ENCODE measurements at places on chromosomes 1 and 21.

GRCh38 chr1:110065841-110066240, 4.6 kb downstream of the ALX3 start:
- no peak for DNase-seq

- no peak for DNase-seq
These were observed 20.4 kb downstream of the CSDE1 start for GRCh38 chr1:114737314-114737849.

DNA sequence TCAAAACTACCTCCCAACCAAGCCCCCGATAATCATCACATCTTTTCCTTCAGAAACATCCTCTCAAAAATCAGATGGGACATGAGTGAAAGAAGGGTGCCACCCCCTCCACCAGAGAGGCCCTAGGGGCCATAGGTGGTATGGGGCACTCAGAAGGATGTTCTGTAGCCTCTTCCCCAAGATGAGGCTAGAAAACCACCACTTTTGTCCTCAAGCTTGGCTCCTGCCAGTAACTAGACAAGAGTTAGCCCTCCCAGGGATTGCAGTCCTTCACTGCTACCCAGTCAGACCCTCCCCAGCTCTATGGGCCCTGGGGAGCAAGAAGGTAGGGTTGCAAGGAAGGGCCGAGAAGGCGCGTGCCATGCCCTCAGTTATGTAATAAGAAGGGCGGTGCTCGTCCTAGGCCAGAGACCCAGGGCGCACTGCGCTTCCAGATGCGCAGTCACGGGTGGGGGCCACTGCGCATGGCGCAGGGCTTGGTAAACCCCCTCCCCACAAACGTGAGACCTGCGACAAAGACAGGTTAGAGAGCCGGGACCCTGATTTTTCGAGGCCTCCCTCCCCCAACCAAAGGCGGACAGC, 69.7 kb downstream of the CD46 start:
- no peak for DNase-seq

- peak; percentile 29 for DNase-seq
These were observed 120.4 kb upstream of the PTGFR start for GRCh38 chr1:78370356-78370755.

DNA sequence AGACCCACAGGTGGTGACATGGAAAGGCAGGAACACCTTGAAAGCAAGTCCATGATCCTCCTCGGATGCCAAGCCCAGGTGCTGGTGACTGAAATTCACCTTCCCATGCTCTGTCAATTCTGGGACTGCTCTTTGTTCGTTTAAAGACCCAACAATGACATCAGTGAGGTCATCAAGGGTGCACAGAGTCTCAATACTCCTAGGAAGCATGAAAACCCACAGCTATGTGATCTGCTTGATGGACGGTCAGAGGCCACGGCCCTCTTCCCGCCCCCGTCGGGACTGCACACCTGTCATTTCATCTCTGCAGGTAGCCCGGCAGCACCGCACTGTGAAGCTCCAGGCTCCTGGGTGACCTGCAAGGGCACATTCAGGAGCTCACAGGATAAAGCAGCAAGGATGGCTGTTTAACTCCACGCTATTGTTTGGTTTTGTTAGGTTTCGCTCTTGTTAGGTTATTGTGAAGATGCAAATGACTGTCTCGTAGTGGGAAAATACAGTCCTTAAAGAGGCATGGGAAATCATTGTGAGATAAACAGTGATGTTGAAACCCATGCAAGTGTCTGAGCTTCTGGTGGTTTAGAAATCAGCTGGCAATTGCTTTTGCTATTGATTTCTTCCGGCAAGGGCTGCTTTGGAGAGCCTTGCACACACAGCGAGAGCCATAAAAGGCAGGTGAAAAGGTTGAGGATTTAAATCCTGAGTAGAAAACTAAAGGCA, 124.8 kb upstream of the AJAP1 start:
- no peak for DNase-seq

GRCh38 chr1:176111835-176112234, 95.3 kb downstream of the COP1 start:
- DNase-seq: no peak

DNA sequence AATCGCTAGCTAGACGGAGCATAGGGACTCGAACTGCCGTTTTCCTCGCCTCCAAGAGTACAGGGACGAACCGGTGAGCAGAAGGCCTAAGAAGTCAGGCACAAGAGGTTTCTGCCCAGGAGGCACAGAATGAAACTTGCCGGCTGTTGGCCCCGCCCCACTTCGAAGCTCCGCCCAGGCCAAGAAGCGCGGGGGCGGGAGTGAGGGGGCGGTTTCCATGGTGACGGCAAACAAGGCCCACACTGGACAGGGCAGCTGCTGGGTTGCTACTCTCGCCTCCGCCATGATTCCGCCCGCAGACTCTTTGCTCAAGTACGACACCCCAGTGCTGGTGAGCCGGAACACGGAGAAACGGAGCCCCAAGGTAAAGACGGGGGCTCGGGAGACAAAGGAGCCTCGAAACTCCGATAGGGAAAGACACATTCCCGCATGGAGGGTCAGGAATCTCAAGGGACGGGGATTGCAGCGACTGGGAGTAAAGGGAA, at the start of gene DNALI1:
DNALI1 (plus strand) TSS at position 229 of the 485 bp plus-strand sequence; CDS start at position 284, 55 bp downstream.
- peak; percentile 65 for DNase-seq

DNA sequence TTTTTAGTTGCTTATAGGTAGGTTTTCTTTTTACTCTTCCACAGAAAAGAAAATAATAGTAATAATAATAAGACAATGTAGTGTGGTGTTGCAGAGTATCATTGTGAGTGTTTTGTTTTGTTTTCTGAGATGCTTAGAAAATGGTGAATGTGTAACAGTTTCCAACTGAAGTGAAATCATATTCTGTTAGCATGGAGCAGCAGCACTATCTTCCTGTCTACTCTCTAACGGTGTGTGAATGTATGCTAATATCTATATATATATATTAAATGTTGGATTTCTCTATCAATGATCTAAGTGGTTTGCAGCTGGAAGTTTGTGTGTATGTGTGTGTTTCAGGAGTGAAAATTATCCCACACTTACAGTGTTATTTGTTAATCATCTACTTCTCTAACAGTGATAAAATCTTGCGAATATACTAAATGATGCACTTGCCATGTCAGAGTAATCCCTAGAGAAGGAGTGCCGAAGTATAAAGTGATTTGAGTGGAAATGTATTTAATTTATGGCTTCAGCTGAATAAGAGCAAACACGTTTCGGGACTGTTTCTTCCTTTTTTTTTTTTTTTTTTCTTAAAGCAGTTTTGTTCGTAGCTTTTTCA, 377 bp downstream of the SAMD13 start:
- DNase-seq: no peak

DNA sequence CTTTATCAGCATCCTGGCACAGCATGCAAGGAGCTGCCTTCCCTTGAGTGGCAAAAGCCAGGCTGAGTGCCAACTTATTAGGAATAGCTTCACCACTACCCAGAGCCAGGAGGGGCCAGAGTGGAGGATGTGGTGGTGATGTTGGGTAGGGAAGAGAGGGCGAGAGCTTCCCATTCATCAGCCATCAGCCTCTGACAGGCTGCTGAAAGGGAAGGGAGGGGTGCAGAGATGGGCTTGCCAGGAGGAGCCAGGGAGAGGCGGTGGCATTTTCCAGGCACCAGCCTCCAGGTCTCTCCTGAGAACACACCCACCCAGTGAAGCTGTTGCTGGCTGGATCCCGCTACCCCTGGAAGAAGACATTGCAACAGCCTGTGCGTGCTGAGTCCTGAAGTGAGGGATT, 168.5 kb downstream of the ACTL8 start:
- no peak for DNase-seq

Data from GM04504 (cell line).